Smooth muscle cell of trachea (primary cell): ENCODE measurements at places on chromosomes 2 and 18. TPM values are rescaled to one million over a fixed set of nuclear protein-coding genes. Genes with fewer than 3 reads are reported as not detected.

The SMC6 gene
- 16.0 and 28.8 TPM in 2 replicates for total RNA-seq

The STON1 gene
- total RNA-seq, result 14.4 and 16.4 TPM in 2 replicates

The SULT1C4 gene
- under 0.01 TPM in 1 of 2 replicates, not detected in the other for total RNA-seq

The RAD51AP2 gene
- total RNA-seq, result not detected in 2 replicates

The PPP1R1C gene
- 0.33 and 2.2 TPM in 2 replicates for total RNA-seq

The PID1 gene
- total RNA-seq, result 21.1 and 26.1 TPM in 2 replicates

The MRPS9 gene
- total RNA-seq, result 21.2 and 30.3 TPM in 2 replicates

The SLC4A5 gene
- under 0.01 and 0.44 TPM in 2 replicates for total RNA-seq

The ELOA2 gene
- not detected in 2 replicates for total RNA-seq

The AMER3 gene
- total RNA-seq, result under 0.01 TPM in 1 of 2 replicates, not detected in the other

The LDLRAD4 gene
- total RNA-seq, result under 0.01 and 0.17 TPM in 2 replicates

The OXER1 gene
- 0.17 TPM in 1 of 2 replicates, not detected in the other for total RNA-seq

The MC5R gene
- total RNA-seq, result not detected in 2 replicates

The FBXO11 gene
- 51.6 and 75.2 TPM in 2 replicates for total RNA-seq

The ABCG8 gene
- total RNA-seq, result not detected in 2 replicates

The CNDP2 gene
- 54.3 and 83.2 TPM in 2 replicates for total RNA-seq

The YES1 gene
- total RNA-seq, result 102 and 117 TPM in 2 replicates

The UGT1A8 gene
- not detected in 2 replicates for total RNA-seq

The AQP12B gene
- 0.17 TPM in 1 of 2 replicates, not detected in the other for total RNA-seq

The IL1F10 gene
- total RNA-seq, result not detected in 2 replicates

The IL36RN gene
- not detected in 2 replicates for total RNA-seq

The RGPD4 gene
- not detected in 2 replicates for total RNA-seq

The SIX3 gene
- not detected in 2 replicates for total RNA-seq

The KCNE4 gene
- total RNA-seq, result 13.4 and 21.2 TPM in 2 replicates

The IL36A gene
- total RNA-seq, result not detected in 2 replicates

The SPAG16 gene
- total RNA-seq, result 31.3 and 50.3 TPM in 2 replicates
